ENCODE measurements at places on chromosomes 11 and 22.
A peak's percentile ranks its signal among the peaks of the same experiment; 100 is the strongest.

DNA sequence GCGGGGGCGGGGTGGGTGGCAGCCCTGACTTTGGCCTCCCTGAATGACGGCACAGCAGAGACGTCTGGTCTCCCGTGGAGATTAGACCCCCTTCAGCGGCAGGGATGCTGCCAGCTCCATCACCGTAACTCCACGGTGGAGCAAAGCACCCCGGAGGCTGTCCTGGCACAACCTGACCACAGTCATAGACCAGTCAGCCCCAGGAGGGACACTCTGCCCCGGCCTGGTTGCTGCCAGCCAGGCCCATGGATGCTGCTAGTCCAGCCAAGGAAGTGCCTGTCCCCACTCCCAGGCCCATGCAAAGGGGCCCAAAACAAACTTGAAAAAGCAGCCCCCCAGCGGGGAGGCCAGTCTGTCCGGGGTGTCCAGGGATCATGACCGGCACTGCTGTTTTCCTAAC lies 11.5 kb upstream of the ANO1 start:
- no peak for DNase-seq

DNA sequence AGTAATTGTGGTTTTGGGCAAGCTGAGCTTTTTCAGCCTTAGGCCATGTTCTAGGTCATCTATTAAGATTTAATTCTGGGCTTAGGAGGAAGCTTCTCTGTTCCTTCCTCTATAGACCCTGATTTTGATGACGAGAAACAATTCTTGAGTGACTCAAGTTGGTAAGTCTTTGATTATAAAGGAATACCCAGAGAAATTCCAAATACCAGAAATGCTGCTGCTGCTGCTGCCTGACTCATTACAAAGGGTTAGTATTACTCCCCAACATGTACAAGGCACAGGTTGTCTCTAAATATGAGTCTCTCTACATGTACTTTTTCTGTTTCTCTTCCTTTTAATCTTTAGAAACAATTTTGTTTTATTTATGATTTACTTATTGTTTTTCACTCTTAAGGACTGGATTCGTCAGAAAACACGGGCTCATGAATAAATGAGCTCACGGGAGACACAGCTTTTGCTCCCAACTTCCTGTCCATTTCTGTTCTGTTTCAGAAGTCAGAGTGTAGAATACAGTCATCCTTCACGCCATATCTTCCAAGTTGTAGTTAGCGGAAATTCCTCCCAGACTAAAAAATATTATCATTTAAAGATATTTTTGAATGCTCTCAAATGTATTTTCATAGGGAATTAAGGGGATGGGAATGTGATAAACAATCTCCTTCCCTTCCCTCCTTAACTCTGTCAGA lies 31.8 kb upstream of the RBMXL2 start:
- DNase-seq, result peak; percentile 35

- no peak for DNase-seq
Observed at GRCh38 chr11:2178906-2179494, 7.4 kb upstream of the TH start.

- no peak for DNase-seq
Observed at GRCh38 chr11:74135127-74135840, 35.5 kb downstream of the C2CD3 start.

DNA sequence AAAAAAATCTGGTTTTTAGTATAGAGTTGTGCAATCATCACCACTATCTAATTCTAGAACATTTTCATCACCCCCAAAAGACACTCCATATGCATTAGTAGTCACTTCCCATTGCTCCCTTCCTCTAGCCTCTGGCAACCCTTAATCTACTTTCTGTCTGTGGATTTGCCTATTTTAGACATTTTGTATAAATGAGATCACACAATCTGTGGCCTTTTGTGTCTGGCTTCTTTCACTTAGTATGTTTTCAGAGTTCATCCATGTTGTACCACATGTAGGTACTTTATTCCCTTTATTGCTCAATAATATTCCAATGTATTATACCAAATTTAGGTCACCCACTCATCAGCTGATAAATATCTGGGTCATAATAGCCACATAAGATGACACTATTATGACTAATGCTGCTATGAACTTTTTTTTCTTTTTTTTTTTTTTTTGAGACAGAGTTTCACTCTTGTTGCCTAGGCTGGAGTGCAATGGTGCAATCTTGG lies 67.5 kb upstream of the SCUBE2 start:
- peak; percentile 78 for DNase-seq

- DNase-seq, result peak; percentile 32
Observed at GRCh38 chr11:115623021-115623451, 118.8 kb upstream of the CADM1 start.

GRCh38 chr11:2154889-2155288 lies 6.1 kb downstream of the INS start:
- no peak for DNase-seq
